ENCODE measurements at places on chromosomes 11 and 22.

DNA sequence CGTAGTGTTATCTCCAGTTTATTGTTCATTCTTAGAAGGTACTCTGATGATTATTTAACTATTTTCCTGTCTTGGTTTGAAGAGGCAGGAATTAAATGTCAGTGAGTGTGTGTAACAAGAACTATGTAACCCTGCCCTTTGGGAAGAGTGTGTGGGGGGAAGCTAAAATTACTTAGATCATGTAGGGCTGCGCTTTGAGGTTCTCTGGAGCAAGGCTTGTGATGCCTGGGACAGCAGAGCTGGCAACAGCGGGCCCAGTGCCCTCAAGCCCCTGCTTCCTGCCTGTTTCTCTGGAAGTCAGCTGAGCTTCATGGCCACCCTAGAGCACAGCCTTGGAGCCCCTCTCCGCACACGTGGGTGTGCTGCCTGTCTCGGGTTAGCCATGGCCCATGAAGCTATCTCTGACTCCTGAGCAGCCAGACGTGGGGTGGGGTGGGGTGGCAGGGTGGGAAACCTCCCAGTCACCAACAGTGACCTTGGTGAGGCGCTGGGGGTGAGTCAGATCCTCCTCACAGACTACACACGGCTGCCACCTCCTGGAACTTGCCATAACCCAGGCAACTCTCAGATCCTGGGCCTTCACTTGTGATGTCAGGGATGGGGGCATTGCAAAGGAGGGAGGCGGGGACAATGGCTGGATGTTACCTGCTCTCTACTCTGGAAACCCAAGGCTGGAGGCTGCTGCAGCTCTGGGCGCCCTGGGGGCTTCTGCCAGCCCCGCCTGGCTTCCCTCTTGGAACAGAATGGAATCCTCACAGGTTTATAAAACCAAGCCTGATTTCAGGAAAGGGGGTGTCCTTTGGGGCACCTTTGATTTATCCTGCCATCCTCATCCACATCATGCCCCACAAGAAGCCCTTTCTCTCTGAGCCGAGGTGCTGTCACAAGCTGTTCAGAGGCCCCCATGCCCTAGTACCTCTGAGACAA, 88.6 kb downstream of the SNX19 start:
- no peak for DNase-seq

- DNase-seq: no peak
These were observed 22.4 kb upstream of the APOBEC3A start for GRCh38 chr22:38935023-38935422.

DNA sequence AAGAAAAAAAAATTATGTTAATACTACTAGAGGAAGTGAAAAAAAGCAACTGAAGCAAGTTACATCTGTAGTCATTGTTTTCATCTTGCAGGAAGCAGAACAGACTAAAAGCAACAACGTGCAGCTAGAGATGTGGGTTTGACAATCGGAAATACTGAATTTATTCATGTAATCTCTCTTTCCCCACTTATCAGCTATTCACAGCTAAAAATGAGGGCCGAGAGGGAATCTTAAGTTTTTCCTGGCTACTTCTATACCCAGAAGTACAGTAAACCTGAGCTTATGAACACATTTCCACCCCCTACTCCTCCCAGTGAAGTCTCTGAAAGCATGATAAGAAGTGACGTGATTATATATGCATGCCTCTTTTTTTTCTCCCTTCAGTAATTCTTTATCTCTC, 116.5 kb downstream of the SPON1 start:
- DNase-seq: no peak

- no peak for DNase-seq
These were observed 8.2 kb upstream of the NAP1L4 start for GRCh38 chr11:3000032-3000961.

DNA sequence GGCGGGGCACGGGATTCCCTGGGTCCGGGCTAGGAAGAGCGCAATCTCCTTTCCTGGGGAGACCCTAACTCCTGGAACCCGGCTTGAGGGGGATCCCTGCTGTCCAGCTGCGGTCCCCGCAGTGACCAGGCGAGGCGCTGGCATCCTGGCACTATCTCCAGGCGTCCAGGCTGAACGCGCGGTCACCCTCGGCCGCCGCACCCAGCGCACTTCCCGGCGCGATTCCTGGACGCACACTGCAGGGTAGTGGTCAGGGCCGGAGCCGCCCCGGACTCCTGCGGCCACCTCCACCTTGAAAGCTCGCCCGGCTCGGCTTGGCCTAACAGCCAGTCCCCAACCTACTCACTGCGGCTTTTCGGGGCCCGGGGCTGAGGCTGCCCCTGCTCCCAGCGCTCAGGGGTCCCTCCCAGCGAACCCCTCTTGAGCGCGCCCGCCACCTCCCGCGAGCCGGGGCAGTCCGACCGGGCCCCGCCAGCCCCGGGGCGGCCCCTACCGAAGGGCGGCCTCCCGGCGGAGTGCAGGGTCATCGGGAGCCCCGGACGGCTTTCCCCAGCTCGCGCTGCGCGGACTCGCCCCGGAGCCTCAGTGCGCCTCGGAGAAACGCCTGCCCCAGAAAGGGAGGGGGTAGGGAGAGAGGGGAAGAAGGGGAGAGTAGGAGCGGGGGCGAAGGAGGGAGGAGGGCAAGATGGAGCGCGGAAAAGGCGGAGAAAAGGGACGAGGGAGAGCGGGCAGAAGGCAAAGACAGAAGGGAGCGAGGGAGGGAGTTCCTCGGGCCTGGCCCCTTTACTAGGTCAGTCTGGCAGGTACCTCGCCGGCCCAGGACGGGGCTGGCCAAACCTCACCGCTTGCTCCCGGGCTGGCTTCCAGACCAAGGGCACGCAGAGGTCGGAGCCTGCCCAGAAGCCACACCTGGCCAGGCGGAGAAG, 1.0 kb downstream of the POU2AF3 start:
- no peak for DNase-seq

- DNase-seq: no peak
These were observed 606.6 kb downstream of the TBC1D22A start for GRCh38 chr22:47369020-47369419.

GRCh38 chr11:134441706-134442105, 29.7 kb upstream of the B3GAT1 start:
- no peak for DNase-seq

GRCh38 chr22:20638507-20638870, 131.1 kb downstream of the MED15 start:
- no peak for DNase-seq

DNA sequence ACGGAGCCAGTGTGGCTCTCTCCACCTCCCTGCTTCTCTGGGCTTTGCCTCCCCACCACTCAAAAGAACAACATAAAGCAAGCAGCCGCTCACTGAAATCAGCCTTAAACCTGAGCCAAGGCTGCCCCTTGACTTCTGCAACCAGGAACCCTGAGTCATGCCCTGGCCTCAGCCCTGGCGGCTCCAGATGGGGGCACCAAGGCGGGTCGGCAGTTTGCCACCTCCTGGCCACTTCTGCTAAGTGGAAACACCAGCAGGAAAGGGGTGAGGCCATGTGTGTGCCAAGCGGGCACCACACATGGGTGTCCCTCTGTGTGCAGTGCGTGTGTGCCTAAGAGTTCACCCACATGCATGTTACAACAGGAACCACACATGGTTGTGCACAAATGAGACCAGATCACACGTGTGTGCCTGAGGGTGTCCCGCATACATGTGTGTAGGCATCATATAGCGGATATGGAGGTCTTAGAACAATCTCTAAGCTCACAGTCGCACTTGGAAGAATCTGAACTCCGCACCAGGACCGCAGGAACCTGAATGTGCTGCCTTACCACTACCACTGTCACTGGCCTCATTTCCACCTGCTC, 221.2 kb downstream of the MN1 start:
- DNase-seq: no peak

GRCh38 chr11:114314096-114314495, 17.9 kb downstream of the NNMT start:
- no peak for DNase-seq

GRCh38 chr11:3735827-3736226, 61.5 kb downstream of the NUP98 start:
- no peak for DNase-seq

DNA sequence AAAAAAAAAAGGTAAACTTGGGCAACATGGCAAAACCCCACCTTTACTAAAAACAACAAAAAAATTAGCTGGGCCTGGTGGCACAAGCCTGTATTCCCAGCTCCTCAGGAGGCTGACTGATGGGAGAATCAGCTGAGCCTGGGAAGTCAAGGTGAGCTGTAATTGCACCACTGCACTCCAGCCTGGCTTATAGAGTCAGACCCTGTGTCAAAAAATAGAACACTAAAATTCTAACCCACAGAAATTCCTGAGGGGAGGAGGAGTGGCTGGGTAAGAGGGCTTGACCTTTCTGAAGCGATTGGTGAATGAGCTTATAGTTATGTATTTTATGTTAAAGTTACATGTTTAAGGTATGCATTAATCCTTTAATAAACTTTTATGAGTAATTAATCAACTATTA, 53.3 kb downstream of the FAT3 start:
- DNase-seq: no peak

DNA sequence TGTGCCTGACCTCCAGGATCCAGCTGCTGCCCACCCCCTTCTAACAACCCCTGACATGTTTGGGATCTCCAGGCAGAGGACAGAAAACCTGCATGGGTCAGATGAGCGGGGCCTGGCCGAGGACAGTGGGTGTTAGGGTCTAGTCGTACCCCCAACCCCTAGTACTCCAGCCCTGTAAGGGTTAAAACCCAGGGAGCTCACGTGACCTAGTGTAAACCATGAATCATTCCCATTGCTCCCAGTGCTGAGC, 89.1 kb upstream of the CRYBB3 start:
- DNase-seq: no peak

GRCh38 chr11:130534551-130534950, 86.1 kb downstream of the ADAMTS15 start:
- no peak for DNase-seq

GRCh38 chr22:22546490-22546889, 12.6 kb downstream of the PRAME start:
- DNase-seq: no peak

DNA sequence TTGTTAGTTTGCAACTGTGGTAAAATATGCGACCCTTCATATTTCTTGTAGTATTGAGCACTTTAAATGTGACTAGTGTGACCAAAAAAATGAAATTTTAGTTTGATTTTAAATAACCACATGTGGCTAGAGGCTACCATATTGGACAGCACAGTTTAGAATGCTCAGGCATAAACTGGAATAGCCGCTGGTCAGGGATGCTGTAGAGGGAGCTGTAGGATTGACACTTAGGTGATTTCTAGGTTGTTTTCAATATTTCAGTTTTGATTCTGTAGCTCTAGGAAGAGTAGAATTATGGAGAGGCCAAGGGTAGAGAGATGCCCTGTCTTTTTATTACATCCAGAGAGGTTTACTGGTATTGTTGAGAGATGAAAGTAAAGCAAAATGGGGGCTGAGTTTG, 10.8 kb upstream of the VSIG10L2 start:
- no peak for DNase-seq

GRCh38 chr11:27241311-27242122, 121.5 kb downstream of the CCDC34 start:
- no peak for DNase-seq

- DNase-seq: no peak
These were observed 294.5 kb downstream of the TBC1D22A start for GRCh38 chr22:47056776-47057470.

GRCh38 chr11:63769042-63769713, 603 bp upstream of the ZFTA start:
- no peak for DNase-seq

DNA sequence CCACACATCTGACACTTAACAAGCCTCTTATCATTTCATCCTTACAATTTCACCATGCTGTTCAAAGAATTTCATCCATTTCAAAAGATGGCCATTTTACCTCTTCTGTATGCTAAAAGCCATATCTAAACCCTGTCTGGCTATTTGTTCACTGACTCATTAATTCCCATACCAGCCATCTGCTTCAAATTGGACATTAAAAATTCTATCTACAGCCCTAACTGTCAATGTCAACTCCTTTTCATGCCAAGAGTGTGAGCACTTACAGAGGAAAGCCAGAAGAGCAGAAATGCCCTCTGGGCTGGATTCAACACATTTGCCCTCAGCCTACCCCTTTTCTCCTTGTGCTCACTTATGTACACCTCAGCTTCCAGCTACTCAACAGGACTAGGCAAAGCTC, 59.2 kb downstream of the SYTL2 start:
- no peak for DNase-seq

GRCh38 chr22:19760951-19761724, 560 bp downstream of the TBX1 start:
- DNase-seq: no peak

- DNase-seq: no peak
These were observed 98.9 kb downstream of the MYO18B start for GRCh38 chr22:25840891-25841290.

- DNase-seq: no peak
These were observed 12.0 kb upstream of the ANO3 start for GRCh38 chr11:26319906-26320305.

GRCh38 chr11:2036863-2037486, 39.3 kb upstream of the H19 start:
- DNase-seq: no peak

DNA sequence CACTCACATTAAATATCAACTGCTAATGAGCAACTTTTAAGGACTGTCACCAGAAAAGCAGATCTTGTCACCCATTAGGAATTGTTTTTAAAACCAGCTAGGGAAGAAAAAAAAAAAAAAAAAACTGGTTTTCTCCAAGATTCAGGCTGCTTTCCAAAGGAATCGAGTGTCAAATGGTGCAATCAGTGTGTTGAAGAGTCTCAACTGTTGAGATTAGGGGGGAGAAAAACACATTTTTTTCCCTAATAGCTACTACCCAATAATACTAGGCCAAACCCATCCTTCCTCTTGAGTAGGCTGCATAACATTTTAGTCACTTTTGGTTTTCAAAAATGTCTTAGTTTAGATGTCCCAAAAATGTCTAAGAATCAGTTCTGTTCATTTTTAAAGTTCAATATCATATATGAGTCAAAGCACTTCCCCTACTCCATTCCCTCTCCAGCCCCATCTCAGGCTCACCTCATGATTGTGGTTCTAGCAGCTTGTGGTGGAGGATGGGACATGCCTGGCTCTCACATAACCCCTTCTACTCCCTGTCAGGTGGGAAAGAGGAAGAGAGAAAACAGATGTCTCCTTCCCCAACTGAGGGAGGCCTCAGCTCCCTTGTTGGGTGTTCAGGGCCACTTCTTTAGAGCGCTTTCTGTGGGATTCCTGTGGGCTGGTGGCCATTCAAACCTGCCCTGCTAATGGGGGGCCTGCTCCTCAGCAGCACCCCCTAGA, 193.6 kb downstream of the CWF19L2 start:
- no peak for DNase-seq

- DNase-seq: no peak
These were observed 151.8 kb downstream of the NAV2 start for GRCh38 chr11:19864141-19865140.

DNA sequence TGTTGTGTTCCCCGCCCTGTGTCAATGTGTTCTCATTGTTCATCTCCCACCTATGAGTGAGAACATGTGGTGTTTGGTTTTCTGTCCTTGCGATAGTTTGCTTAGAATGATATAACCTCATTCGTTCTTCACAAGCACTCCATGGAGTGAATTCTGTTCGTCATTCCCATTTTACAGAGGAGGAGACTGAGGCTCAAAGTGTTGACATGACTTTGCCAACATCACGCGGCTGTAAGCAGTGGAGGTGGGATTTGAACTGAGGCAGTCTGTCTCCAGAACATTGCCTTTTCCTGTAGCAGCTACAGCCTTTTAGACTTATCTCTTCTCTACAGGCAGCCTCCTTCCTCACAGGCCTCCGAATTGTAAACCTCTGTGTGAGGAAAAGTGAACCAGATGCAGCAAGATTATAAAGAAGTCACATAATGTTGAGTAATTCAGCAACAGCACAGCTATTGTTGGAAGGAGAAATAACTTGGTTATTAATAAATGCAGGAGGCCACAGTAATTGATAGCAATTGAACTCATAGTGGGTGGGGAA, 74.6 kb downstream of the MYO18B start:
- no peak for DNase-seq
